ENCODE measurements at places on chromosomes 16 and 17.

- DNase-seq, result peak; percentile 96
Measured at GRCh38 chr16:31094424-31095120, at the start of gene VKORC1. TSS of gene VKORC1 (minus strand) at chr16:31094797. CDS start at chr16:31094729, 68 bp downstream.

DNA sequence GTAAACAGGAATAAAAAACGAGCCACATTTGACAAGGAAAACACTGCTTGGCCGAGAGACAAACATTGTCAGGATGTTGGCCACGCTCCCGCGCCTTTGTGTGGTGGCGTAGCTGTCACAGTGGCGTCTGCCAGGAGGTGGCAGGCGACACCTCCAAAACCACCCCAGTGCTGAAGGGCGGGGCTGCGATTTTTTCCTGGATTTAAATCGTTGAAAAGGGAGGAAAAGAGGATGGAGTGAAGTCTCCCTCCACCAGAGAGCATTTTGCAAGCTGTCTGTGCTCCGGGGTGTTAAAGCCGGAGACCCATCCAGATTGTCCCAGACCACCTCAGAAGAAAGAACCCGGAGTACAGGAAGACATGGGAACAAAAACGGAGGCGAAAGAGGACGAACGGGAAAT, 12.7 kb downstream of the MRM3 start:
- peak; percentile 89 for DNase-seq

DNA sequence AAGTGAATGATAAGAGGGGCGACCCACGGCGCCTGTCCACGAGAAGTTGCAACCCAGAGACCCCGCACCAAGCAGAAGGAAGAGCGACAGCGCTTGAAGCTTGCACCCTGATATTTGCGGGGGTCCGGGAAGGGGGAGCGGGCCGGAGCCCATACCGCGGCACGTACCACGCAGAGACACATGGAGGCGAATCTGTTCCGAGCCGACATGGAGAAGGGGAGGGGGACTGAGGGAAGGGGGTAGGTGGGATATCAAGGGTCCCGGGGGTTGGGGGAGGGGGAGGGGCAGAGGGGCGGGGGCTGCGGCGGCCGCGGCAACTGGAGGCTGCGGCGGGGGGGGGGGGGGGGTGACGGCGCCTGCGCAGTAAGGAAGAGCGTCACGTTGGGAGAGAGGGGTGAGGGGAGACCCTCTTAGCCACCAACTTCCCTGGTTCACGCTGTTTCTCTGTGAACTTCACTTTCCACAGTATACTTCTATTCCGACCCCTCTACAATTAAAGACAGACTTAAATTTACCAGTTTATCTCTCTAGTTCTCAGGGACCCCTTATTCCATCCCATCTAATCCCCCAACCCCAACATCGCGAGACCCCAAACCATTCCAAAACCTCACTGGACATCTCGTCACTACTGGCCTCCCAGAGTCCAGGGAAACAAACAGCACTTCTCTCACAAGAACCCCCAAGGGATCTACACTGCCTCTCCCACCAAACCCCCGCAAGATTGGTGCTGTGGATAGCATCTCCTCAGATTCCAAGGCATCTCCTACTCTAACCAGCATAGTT, 8.0 kb downstream of the DLG4 start:
- no peak for DNase-seq

DNA sequence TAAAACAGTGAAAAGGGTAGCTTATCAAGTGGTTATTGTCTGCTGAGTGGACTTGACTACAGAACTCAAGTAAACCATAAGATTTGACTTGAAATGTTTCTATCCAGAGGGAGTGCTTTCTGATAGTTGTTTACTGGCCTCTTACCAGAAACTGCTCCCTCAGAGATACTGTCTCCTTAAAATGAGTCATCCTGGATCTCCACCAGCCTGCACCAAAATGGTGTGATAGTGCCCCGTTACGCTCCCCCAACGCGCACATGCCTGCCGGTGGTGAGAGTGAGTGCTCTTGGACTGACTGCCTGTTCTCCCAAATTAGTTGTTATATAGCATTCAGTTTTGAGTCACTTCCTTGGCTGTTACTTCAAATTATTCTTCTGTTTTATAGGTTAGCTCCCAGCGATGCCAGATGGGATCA, 22.9 kb downstream of the PRCD start:
- DNase-seq, result no peak

DNA sequence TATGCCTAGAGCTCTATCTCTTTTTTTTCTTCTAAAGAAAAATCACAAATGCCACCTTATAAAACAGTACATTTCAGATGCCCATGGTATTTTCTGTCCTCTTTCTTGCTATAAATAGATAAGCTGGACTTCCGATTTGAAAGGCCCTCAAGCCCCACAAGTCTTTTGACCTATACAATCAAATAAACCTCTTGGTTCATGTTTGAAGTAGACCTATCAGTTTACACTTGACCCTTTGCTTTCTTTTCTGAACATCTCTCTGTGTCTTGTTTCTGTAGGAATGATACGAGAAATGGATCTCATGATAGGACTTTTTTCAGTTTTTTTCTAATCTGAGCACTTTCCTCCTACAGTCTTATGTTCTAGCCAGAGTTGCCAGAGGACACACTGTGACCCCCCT, 327.2 kb downstream of the SOX9 start:
- no peak for DNase-seq
